ENCODE measurements at places on chromosomes 12 and 14.

DNA sequence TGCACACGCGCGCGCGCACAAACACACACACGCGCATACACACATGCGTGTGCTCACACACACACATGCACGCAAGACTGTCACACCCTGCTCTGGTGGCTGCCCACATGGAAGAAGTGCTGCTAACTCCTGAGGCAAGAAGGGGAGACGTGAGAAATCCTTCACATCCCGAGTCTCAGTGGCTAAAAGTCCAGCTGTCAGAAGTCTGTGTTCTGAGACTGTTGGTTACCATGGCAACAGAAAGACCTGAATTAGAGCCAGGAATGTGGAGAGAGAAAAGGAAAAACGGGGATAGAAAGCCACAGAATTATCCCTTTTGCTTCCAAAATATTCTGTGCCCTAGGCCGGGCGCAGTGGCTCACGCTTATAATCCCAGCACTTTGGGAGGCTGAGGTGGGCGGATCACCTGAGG, 71.2 kb downstream of the PPFIBP1 start:
- no peak for DNase-seq

GRCh38 chr14:59482541-59483331, 1.5 kb downstream of the L3HYPDH start:
- no peak for DNase-seq

- DNase-seq: no peak
Observed at GRCh38 chr14:104893435-104894207, 28.6 kb downstream of the CEP170B start.

DNA sequence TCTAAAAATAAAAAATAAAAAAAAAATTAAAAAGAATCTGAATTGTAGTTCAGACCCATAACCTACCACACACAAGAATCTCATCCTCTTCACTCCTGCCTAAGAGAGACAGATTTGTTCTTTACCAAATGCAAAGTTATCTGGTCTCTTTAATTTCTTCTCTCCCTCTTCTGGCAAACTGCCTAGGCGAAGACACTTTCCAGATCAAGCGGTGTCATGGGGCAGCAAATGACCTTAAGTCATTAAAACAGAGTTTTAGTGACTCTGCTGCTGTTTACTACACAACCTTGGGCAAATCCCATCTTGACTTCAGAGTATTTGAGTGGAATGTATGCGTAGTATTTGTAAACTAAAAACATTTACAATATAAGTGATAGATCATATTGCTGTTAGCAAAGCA, 60.9 kb upstream of the NID2 start:
- no peak for DNase-seq

DNA sequence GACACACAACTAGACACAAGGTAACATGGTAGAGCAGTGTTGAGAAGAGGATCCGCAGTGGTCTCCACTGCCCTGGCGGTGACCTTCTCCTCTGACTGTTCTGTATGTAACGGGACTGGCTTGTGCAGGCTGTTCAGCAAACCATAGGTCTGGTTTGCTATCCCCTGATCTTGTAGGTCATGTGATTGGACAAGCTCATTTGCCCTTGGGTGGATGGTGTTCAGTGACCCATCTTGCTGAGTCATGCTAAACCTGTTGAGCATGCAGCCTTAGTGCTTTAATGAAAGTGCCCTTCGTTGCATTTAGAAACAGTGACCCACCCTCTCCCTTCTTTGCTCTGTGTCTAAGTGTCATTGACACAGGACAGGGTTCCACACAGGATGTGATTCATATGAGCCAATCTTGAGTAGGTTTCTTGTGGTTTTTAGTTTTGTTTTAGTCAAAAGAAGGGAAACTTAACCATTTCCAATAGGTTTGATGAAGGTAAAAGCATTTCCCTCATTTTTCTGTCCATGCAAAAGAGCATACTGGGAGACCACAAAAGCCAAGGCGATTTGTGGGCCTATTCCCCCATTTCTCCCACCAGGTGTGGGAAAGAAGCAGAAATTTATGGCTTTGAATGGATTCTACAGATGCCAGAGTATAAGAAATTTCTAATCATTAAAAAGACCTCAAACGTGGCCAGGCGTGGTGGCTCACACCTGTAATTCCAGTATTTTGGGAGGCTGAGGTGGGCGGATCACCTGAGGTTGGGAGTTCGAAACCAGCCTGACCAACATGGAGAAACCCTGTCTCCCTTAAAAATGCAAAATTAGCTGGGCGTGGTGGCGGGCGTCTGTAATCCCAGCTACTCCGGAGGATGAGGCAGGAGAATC, 32.6 kb upstream of the HIF1A start:
- DNase-seq: no peak

DNA sequence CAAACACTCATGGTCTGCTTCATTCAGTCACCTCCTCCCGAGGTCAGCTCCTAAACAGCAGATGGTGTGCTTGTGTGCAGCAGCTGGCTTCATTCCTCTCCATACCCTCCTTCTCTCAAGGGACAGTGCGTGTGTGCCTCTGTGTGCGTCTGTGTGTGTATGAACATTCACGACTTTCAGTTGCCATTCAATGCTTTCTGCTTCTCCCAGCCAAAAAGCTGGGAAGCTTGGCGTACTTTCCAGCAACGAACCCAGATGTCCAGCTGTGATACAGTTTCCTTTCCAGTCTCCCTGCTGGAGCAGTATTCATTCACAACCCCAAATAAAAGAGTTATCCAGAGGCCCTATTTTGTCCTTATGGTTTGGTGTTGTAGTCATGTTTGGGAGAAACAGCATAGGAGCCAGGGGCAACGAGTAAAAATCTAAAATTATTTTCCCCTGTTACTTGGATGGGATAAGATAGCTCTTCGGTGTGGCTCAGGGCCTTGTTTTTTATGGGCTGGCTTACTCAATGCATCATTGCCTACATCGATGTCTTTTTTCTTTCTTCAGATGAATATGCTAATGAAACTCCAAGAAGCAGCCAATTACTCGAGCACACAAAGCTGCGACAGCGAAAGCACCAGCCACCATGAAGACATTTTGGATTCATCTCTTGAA, 379.3 kb downstream of the NAV3 start:
- no peak for DNase-seq

- no peak for DNase-seq
Observed at GRCh38 chr12:24230061-24230701, 280.7 kb upstream of the SOX5 start.

- DNase-seq: no peak
Observed at GRCh38 chr12:101775816-101776215, 36.6 kb upstream of the SYCP3 start.

GRCh38 chr12:117359029-117359845, 2.2 kb downstream of the NOS1 start:
- DNase-seq: no peak

- DNase-seq: no peak
Observed at GRCh38 chr12:12333407-12334366, 16.4 kb downstream of the MANSC1 start.

DNA sequence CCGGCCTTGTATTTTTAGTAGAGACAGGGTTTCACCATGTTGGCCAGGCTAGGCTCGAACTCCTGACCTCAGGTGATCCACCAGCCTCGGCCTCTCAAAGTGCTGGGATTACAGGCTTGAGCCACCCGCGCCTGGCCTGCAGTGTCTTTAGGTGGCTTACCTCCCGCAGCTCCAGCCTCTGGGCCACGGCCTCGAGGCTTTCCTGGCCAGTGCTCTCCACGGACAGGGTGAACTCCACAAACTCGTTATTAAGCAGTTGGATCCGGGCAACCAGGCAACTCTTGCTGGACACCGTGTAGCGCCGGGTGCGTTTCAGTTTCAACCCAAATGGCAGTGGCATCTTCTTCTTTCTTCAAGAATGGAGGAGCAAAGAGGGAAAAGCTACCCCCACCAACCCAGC, 4.7 kb downstream of the PTPN21 start:
- no peak for DNase-seq

- DNase-seq: no peak
Observed at GRCh38 chr12:11581179-11581755, 68.2 kb upstream of the ETV6 start.

DNA sequence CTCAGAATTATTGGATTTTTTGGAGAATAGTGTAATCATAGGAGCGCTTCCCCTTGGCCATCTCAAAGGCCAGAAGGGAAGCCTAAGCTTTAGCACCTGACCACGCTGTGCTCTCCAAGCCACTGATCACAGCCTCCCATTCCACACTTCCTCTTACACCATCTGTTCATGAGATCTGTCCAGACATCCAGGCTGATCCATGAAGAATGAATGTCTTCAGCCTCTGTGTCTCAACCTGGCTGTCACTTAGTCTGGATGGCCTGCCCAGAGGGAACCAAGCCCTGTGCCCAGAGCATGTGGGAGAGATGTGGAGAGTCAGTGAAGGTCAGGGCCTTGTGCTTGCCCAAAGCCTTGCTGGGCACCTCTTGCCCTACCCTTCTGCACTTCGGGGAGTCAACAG, 40.5 kb downstream of the TSPAN11 start:
- no peak for DNase-seq

- no peak for DNase-seq
Observed at GRCh38 chr12:131311764-131312163, 358.1 kb downstream of the ADGRD1 start.

DNA sequence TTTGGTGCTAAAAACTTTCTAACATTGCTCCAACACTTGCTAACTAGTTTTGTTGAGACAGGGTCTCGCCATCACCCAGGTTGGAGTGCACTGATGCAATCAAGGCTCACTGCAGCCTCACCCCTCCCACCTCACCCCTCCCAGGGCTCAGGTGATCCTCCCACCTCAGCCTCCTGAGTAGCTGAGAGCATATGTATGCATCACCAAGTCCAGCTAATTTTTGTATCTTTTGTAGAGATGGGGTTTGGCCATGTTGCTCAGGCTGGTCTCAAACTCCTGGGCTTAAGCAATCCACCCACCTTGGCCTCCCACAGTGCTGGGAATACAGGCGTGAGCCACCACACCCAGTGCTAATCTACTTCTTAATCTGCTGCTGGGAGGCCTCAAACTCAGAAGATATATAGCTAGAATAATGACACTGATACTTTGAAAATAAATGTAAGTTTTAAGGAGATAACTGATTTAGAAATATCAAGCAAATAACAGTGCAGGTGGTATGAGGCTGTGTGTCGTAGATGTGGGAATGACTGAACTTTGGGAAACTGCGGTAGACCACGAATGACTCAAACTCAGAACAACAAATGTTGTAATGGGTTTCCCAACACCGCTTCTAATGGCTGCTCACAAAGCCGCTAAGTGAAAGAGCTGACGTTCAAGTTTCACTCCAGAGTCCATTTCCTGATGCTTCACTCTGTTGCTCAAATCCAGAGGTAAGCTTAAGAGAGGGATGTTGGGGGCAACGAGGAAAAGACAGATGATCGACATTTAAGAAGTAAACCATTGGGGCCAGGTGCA, 10.0 kb downstream of the TMCC3 start:
- DNase-seq: no peak

- DNase-seq: no peak
Observed at GRCh38 chr12:105369014-105369413, 38.5 kb downstream of the C12orf75 start.

GRCh38 chr12:27521066-27521465, 2.9 kb upstream of the PPFIBP1 start:
- no peak for DNase-seq

GRCh38 chr14:63705561-63706070, 22.2 kb downstream of the SGPP1 start:
- DNase-seq: no peak

DNA sequence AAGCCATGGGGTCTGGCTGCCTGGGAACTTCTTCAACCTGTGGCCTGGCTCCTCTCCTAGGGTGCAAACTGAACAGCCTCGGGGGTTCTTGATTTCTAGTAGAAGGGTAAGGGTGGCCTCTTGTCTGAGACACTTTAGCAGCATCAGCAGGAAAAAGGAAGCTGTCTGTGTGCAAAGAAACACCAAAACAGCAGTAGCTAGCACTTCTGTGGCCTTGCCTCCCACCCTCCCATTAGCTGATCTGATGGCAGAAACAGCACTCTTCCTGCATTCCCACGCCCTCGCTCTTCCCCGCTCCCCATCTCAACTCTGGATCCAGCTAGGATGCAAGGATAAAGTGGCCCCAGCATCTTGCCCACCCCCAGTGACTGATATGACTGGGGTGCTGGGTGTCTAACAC, 20.7 kb downstream of the SLC7A8 start:
- no peak for DNase-seq

DNA sequence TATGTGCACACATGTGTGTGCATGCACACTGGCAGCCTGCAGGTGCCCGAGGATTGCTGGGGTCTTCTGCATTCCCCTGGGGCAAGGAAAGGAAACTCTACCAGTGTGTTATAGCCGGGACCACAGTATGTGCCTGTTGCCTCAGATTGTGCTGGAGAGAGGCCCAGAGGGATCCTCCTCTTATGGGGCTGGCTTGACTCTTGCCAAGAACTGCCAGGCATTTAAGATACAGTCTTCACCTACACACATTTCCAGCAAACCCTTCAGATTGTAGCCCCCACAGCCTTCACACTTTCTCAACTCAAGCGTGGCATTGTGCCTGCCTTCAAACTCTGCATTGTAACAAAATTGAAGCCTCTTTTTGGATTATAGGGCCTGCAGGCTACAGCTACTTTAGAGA, 176.7 kb upstream of the DYRK2 start:
- DNase-seq: no peak

DNA sequence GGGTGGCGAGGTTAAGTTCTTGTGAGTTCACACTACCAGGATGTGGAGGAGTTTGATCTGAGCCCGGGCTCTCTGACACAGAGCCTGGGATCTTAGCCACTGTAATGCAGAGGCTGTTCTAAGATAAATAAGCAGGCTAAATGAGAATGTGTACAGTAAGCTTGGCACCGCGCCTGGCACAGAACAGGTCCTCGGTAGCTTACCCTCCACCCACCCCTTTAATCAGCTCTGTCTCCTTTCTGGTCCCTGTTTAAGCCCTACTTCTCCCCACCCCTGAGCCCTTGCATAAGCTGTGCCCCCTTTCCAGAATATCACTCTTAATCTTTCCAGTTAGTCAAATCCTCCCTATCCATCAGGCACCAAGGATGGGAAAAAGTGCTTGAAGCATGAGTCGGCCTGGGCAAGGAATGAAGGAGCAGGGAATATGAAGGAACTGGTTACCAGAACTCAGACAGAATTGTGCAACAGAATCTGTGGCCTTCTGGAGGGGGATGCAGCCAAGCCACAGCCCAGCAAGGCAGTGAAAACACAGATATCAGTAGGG, 32.8 kb upstream of the CMKLR1 start:
- no peak for DNase-seq

DNA sequence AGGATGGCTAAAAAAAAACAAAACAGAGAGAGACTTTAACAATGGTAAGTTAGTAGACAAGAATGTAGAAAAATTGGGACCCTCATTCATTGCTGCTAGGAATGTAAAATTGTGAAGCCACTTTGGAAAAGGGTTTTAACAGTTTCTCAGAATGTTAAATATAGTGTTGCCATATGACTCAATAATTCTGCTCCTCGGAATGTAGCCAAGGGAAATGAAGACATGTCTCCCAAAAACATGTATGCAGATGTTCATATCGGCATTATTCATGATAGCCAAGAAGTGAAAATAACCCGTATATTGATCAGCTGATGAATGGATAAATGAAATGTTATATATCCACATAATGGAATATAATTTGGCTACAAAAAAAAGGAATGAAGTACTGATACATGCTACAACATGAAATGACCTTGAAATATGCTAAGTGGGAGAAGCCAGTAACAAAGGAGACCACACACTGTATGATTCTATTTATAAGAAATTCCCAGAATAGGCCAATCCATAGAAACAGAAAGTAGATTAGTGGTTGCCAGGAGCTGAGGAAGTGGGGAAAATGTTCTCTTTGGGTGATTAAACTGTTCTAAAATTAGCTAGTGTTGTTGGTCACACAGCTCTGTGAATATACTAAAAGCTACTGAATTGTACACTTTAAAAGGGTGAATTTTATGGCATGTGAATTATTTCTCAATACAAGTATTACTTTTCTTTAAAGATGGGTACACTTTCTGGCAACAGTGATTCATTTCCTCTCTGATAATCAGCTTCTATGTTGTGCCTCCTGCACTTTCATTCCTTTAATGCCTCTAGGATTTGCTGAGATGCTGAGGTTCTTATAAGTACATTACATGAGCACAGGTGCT, 132.5 kb downstream of the DAAM1 start:
- DNase-seq: no peak
